ENCODE measurements at places on chromosomes 6 and 20.

GRCh38 chr6:70520575-70520974 is 46.2 kb upstream of the SDHAF4 start:
- no peak for DNase-seq

GRCh38 chr20:50142812-50143211 is 10.7 kb downstream of the PEDS1 start:
- no peak for DNase-seq

- DNase-seq: no peak
Measured at GRCh38 chr6:159908979-159909378, 18.2 kb downstream of the MAS1 start.

DNA sequence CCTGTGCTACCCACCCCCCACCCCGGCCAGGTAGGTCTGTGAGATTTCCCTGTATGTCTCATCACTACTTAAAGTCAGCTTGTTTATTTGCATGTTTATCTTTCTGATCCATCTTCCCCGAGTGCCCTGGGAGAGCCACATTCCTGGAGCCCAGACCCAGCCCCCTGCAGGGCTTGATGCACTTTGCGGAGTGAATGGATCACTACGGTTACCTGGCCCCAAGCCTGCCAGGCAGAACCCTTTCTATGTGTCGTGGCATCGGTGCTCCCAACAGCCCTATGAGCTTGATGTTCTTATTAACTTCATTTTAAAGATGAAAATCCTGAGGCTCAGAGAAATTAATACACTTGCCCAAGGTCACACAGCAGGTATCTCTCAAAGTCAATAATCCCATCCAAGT is 13.6 kb upstream of the SLCO4A1 start:
- DNase-seq: no peak

- no peak for DNase-seq
Measured at GRCh38 chr6:63509652-63510352, 62.5 kb upstream of the LOC128125822 start.

- DNase-seq: no peak
Measured at GRCh38 chr6:118502169-118502568, 45.9 kb upstream of the PLN start.

DNA sequence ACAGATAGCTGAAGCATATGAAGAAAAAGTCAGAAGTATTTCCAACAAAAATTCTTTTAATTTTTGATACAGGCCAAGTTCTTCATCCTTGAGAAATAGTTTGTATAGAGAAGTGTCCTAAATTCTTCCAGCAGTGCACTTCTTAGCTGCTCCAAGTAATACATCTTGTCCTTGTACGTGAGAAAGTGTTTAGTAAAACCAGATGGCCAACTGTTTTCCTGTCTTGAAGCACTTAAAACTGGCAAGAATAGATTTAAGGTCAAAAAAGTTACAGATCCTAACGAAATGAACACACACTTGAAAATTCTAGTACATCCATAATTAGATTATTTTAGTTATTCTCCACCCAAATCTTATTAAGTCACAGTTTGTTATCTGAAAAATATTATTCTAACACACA is 52.2 kb upstream of the HSF2 start:
- DNase-seq: no peak

- no peak for DNase-seq
Measured at GRCh38 chr6:106729841-106730240, 100.5 kb downstream of the QRSL1 start.

- DNase-seq: no peak
Measured at GRCh38 chr6:46323312-46323965, 152.7 kb upstream of the ENPP5 start.

- DNase-seq: no peak
Measured at GRCh38 chr6:20438462-20439070, 36.9 kb downstream of the E2F3 start.

DNA sequence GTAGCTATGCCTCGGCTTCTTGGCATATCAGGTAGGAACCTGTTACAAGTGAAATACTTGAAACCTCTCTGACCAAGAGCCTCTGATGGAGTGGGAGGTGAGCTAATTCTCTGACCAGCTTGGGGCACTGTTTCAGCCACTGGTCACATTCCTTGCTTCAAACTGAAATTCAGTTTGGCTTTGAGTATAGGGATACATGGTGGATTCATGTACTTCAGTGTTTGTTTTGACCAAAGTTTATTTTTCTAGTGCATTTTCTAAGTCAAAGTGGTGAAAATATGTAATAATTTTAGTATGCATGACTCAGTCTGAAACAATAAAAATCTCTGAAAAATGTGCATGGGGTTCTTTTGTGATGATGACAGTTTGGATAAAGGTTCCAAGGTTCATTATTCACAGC is 18.6 kb downstream of the TTPAL start:
- DNase-seq: no peak

- DNase-seq: no peak
Measured at GRCh38 chr6:111842271-111842822, 30.9 kb downstream of the FYN start.

DNA sequence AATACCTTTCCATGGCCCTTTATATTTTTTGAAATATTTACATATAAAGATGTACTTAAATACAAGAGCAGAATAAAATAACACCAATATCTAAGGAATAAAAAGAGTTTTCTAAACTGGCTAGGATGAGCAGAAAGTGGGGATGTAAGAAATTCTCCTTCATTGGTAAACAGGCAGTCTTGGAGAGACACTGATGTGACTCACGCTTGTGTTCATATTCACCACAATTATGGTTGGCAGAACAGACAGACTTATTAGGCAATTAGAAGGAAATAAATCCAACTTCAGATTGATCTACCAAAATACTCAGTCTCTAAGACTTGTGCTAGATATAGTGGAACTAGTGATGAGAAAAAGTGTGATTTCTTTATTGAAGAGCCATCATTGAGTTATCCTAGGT is 463.7 kb downstream of the CDC5L start:
- no peak for DNase-seq

Data from stimulated activated CD8-positive, alpha-beta memory T cell treated with anti-CD3 and anti-CD28 coated beads, Interleukin-7, amount 100 ng/mL, for 4 hours (primary cell).